ENCODE measurements at places on chromosomes 3 and 15.

- H3K27me3 ChIP-seq, result no peaks in the 10 kb centered on the region
- H3K4me3 ChIP-seq, result no peak overlapping the region
- H3K27ac ChIP-seq, result no peak overlapping the region
Measured at GRCh38 chr3:178417736-178418135, 118.5 kb upstream of the KCNMB2 start.

DNA sequence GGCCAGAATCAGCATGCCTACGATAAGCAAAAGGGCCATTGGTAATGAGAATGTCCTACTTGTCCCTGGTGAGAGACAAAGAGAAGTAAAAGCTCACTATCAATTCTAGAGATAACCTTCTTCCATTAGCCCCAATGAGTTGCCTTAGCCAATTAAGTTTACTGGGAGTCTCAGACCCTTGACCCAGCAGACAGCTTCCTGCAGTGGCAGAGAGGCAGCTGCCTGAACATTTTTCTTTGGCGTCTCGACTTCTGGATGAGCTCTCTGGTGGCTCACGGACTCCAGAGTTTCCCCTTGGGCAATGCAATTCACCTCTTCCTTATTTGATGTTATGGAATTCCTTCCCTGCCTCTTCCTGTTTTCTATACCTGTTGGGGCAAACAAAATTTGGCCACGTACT lies 1034.4 kb downstream of the NAALADL2 start:
- no peaks in the 10 kb centered on the region for H3K36me3 ChIP-seq
- no peaks in the 10 kb centered on the region for H3K27me3 ChIP-seq
- no peak for DNase-seq

DNA sequence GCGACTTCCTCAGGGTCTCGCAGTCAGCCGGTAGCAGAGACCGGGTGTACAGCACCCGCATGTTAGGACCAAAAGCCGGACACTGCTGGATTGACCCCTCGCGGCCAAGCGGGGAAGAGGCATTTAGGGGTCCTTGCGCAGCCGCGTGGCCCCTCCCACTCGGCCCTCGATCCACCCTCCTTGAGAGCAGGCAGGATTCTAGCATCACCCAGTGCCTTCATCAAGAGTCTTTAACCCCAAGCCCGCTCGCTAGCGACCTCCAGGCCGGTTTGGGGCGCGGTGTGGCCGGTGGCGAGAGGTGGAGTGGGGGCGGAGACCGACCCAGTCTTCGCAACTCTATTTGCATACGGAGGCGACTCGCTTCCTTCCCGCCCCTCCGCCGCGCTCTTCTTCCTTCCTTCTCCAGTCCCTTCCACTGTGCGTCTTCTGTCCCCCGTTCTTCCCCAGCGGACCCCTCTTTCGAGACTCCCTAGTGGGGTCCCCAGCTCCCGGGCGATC lies at the start of gene ST6GAL1:
ST6GAL1 (plus strand) TSS at position 384 of the 498 bp plus-strand sequence. CDS start 112,178 bp downstream, outside the sequence.
- H3K4me3 ChIP-seq, result peak within 1 kb of the TSS; percentile 88
- H3K27me3 ChIP-seq, result no peaks in the 10 kb centered on the region
- peaks cover 42% of the 10 kb centered on the region for H3K4me1 ChIP-seq
- peak; percentile 79 for DNase-seq
- H3K27ac ChIP-seq, result peak within 1 kb of the TSS; percentile 76

GRCh38 chr15:67914028-67914427 lies 74.2 kb upstream of the RNU6-1 start:
- H3K4me1 ChIP-seq, result peaks cover 15% of the 10 kb centered on the region
- H3K27me3 ChIP-seq, result no peaks in the 10 kb centered on the region
- no peak overlapping the region for H3K4me3 ChIP-seq
- peak overlapping the region; percentile 86 for H3K27ac ChIP-seq
- DNase-seq, result no peak
- no peaks in the 10 kb centered on the region for H3K36me3 ChIP-seq

DNA sequence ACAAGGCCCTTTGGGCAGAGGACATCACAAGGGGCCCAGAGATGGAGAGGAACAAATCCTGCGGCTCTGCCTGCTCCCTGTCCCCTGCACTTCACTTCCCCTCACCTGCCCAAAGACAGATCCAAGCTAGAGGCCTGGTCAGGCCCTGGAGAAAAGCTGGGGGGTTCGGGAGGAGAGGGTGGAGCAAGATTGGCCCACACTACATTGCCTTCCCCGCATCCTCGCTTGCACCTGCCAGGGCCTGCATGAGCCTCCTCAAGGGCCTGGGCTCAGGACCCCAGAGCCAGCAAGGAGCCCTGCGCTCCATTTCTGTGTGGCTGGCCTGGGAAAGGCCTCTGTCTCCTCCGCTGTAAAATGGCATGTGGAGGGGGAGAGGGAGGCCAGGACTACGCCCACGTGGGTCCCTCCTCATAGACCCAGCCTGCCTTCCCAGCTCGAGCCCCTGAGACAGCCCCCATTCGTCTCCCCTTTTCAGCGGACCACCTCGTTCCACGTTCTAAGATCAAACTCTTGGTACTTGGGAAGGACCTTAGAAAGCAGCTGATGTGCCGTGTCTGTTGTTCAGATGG lies 106.0 kb downstream of the HMG20A start:
- DNase-seq, result peak; percentile 19
- H3K27ac ChIP-seq, result no peak overlapping the region
- no peak overlapping the region for H3K4me3 ChIP-seq
- H3K4me1 ChIP-seq, result peaks cover 8% of the 10 kb centered on the region
- no peaks in the 10 kb centered on the region for H3K36me3 ChIP-seq

- no peaks in the 10 kb centered on the region for H3K4me1 ChIP-seq
- no peak overlapping the region for H3K4me3 ChIP-seq
- no peak for DNase-seq
Measured at GRCh38 chr3:66372681-66373350, 128.0 kb downstream of the LRIG1 start.

DNA sequence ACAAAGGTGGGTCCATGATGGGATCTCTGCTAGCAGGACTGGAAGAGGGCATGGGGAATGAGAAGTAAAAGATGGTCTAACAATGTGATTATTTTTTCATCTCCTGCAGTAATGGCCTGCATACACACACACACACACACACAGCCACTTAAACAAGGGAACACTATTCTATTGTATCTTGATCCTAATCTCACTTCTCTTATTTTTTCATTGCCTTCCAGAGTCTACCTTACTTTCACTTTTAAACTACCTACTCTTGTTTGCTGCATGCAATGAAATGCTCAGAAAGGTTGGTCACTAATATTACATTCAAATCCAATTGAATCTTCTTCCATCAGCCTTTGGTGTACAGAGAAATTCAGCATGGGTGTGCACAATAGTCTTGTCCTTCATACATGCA lies 853.8 kb downstream of the IGSF11 start:
- H3K36me3 ChIP-seq, result no peaks in the 10 kb centered on the region
- H3K27ac ChIP-seq, result no peak overlapping the region
- no peaks in the 10 kb centered on the region for H3K4me1 ChIP-seq

DNA sequence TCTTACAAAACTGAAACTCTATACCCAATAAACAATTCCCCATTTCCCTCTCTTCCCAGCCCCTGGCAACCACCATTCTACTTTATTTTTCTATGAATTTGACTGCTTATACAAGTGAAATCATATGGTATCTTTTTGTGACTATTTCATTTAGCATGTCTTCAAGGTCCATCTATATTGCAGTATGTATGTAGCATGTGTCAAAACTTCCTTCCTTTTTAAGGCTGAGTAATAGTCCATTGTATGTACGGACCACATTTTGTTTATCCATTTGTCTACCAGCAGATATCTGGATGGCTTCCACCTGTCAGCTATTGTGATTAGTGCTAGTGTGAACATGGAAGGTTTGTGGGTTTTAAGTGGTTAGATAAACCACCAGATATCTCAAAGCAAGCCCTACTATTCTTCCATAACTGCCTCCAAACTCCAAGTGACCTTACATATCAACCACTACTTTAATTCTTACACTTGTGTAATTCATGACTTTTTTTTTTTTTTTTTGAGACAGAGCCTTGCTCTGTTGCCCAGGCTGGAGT lies 134.7 kb downstream of the TMCC1 start:
- DNase-seq, result no peak
- no peak overlapping the region for H3K4me3 ChIP-seq
- H3K36me3 ChIP-seq, result no peaks in the 10 kb centered on the region

GRCh38 chr3:150365132-150365604 lies 42.9 kb upstream of the TSC22D2 start:
- no peak overlapping the region for H3K27ac ChIP-seq
- no peak for DNase-seq
- no peaks in the 10 kb centered on the region for H3K27me3 ChIP-seq
- H3K4me3 ChIP-seq, result no peak overlapping the region
- H3K4me1 ChIP-seq, result no peaks in the 10 kb centered on the region

GRCh38 chr15:99719096-99719541 lies 14.1 kb downstream of the LYSMD4 start:
- DNase-seq, result no peak
- no peaks in the 10 kb centered on the region for H3K27me3 ChIP-seq
- H3K27ac ChIP-seq, result no peak overlapping the region
- H3K4me3 ChIP-seq, result no peak overlapping the region
- peaks cover 19% of the 10 kb centered on the region for H3K36me3 ChIP-seq
- no peaks in the 10 kb centered on the region for H3K4me1 ChIP-seq

DNA sequence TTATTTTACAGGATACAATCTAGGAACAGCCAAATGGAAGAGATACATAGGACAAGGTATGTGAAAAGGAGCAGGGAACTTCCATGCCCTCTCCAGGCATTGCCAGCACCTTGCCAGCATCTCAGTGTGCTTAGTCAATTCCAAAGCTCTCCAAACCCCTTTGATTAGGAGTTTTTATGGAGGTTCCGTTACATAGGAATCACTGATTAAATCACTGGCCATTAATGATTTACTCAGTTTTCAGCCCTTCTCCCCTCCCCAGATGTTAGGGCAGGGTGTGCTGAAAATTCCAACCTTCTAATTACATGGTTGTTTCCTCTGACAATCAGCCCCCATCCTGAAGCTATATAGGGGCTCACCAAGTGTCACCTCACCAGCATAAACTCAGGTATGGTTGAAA lies 11.5 kb downstream of the MYLK start:
- H3K4me1 ChIP-seq, result no peaks in the 10 kb centered on the region
- no peak overlapping the region for H3K27ac ChIP-seq
- no peaks in the 10 kb centered on the region for H3K27me3 ChIP-seq
- H3K36me3 ChIP-seq, result no peaks in the 10 kb centered on the region

GRCh38 chr15:87752250-87752951 lies 504.1 kb downstream of the NTRK3 start:
- no peaks in the 10 kb centered on the region for H3K27me3 ChIP-seq
- DNase-seq, result peak; percentile 29
- H3K27ac ChIP-seq, result no peak overlapping the region
- H3K36me3 ChIP-seq, result no peaks in the 10 kb centered on the region
- H3K4me3 ChIP-seq, result no peak overlapping the region

GRCh38 chr3:145716519-145716918 lies 444.5 kb downstream of the PLOD2 start:
- no peaks in the 10 kb centered on the region for H3K27me3 ChIP-seq
- no peak overlapping the region for H3K4me3 ChIP-seq
- no peak for DNase-seq
- H3K4me1 ChIP-seq, result no peaks in the 10 kb centered on the region
- no peaks in the 10 kb centered on the region for H3K36me3 ChIP-seq

GRCh38 chr3:186260726-186261125 lies 101.3 kb downstream of the DGKG start:
- no peak overlapping the region for H3K4me3 ChIP-seq
- H3K27me3 ChIP-seq, result no peaks in the 10 kb centered on the region
- no peak for DNase-seq
- H3K4me1 ChIP-seq, result no peaks in the 10 kb centered on the region
- H3K27ac ChIP-seq, result no peak overlapping the region

GRCh38 chr3:116253511-116253910 lies 191.8 kb downstream of the LSAMP start:
- no peak for DNase-seq
- H3K4me1 ChIP-seq, result peaks cover 3% of the 10 kb centered on the region
- no peaks in the 10 kb centered on the region for H3K27me3 ChIP-seq
- no peaks in the 10 kb centered on the region for H3K36me3 ChIP-seq
- no peak overlapping the region for H3K27ac ChIP-seq

DNA sequence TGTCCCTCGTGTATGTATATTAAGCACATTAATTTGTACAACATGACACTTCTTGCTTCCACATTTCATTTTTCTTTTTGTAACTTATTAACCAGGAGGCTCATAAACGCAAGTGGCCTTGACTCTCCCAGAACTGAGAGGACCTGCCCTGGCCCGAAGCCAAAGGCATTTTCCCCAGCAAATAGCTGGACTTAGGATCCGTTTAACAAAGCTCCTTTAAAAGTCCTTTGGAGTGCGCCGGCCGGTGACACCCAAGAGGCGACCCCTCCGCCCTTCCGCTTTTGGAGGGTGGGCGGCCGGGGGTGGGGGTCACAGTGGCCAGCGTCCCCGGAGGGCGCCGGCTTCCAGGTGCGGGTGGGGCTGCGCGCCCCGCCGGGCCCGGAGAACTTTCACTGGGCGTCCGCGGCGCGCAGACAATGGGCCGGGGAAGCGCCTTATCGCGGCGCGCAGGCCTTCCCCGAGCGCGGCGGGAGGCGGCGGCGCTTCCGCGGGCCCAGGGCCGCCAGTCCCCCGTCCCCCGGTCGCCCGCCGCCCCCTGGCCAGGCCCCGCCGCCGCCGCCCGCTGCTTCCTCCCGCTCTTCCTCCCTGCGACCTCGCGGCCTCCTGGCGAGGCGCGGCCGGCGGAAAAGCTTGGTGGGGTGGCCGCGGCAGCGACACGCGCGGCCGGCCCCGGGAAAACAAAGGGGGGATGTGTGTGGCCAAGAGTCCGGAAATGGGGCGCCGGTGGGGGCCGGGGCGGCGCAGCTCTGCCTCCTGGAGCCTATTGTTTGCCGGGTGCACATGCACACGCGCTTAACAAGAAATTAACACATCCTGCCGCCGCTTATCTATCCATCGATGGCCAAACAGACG lies 613.4 kb downstream of the MCTP2 start:
- H3K27me3 ChIP-seq, result no peaks in the 10 kb centered on the region
- peak overlapping the region; percentile 76 for H3K27ac ChIP-seq

GRCh38 chr15:91807122-91807521 lies 46.4 kb upstream of the SLCO3A1 start:
- H3K27me3 ChIP-seq, result peaks cover 8% of the 10 kb centered on the region
- no peaks in the 10 kb centered on the region for H3K4me1 ChIP-seq
- no peak overlapping the region for H3K27ac ChIP-seq
- no peaks in the 10 kb centered on the region for H3K36me3 ChIP-seq
- H3K4me3 ChIP-seq, result no peak overlapping the region
- DNase-seq, result no peak

DNA sequence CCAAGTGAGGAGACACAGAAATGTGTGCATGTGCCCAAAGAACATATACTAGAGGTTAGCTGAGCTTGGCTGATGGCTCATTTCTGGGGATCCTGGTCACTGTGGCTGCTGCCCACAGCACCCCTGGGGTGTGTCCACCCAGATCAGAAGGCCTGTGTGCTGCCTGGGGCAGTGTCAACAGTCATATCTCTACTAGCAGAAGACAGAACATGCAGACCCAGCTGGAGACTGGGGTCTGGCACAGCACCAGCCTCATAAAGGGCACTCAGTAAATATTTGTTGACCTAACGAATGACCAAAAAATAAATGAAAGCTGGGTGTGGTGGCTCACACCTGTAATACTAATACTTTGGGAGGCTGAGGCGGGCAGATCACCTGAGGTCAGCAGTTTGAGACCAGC lies 16.4 kb downstream of the CHRNA3 start:
- DNase-seq, result no peak
- H3K27me3 ChIP-seq, result peaks cover 18% of the 10 kb centered on the region
- no peak overlapping the region for H3K27ac ChIP-seq
- H3K36me3 ChIP-seq, result no peaks in the 10 kb centered on the region
